ENCODE measurements at places on chromosomes 4 and X. TPM values are rescaled to one million over a fixed set of nuclear protein-coding genes. Genes with fewer than 3 reads are reported as not detected.
A peak's percentile ranks its signal among the peaks of the same experiment; 100 is the strongest.

Gene SLC4A4
- not detected for polyA plus RNA-seq

Gene HEPH
- polyA plus RNA-seq, result 0.08 TPM

Gene TAF9B
- 25.9 TPM for polyA plus RNA-seq

Gene RTL9
- not detected for polyA plus RNA-seq

Gene TCEAL2
- not detected for polyA plus RNA-seq

Gene CXorf49B
- not detected for polyA plus RNA-seq

DNA sequence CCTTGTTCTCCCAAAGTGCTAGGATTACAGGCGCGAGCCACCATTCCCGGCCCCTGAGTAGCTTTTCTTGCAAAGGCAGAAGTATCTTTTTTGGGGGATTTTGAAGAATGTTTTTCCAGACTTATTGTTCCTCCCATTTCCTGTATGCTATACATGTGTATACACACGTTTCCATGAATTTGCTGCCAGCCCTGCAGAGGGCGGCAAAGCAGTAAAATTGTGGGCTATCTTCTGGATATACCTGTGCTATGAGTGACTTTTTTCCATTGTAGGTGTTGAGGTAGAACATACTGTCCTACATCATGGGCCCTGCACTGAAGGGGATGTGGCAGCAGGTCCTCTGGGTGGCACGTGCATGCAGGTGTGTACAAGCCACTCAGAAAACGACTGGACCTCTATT lies 16.9 kb upstream of the MED28 start:
- H3K27ac ChIP-seq, result no peak overlapping the region
- no peak overlapping the region for H3K4me3 ChIP-seq
- no peaks in the 10 kb centered on the region for H3K4me1 ChIP-seq
- DNase-seq, result peak; percentile 48
- H3K27me3 ChIP-seq, result no peaks in the 10 kb centered on the region
- H3K36me3 ChIP-seq, result peaks cover 54% of the 10 kb centered on the region

DNA sequence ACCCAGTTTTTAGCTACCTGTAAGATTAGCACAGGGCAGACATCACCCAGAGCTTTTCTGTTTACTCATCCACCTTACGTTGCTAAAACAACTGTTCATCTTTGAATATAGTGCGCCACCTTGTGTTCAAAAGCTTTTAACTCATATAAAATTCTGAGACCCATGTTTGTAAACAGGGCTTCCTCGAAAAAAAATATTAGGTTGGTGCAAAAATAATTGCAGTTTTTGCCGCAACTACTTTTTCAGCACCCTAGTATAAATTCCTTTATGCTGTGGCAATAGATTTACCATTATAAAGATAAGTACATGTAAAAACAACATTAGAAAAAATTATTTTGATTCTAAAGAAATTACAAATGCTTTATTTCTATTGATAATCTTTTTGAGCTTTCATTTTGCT lies 147.9 kb downstream of the LRBA start:
- peak; percentile 84 for DNase-seq
- no peaks in the 10 kb centered on the region for H3K4me1 ChIP-seq
- H3K27ac ChIP-seq, result no peak overlapping the region
- H3K27me3 ChIP-seq, result no peaks in the 10 kb centered on the region
- H3K36me3 ChIP-seq, result no peaks in the 10 kb centered on the region

GRCh38 chr4:141675384-141675783 lies 39.0 kb downstream of the IL15 start:
- H3K4me3 ChIP-seq, result no peak overlapping the region
- H3K36me3 ChIP-seq, result no peaks in the 10 kb centered on the region
- no peak overlapping the region for H3K27ac ChIP-seq
- DNase-seq, result no peak
- peaks cover 5% of the 10 kb centered on the region for H3K4me1 ChIP-seq

DNA sequence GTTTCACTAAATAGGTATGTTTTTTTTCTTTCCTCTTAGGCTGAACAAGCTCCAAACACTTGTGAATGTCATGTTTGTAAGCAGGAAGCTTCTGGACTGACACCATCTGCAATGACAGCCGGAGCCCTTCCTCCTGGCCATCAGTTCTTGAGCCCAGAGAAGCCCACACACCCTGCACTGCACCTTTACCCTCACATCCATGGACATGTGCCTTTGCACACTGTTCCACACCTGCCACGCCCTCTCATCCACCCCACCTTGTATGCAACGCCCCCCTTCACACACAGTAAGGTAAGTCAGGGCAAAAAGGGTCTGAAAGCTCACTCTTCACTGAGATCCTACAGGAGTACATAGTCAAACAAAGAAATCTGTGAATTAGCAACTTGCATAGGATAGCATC lies 84.1 kb downstream of the TNIP2 start:
- H3K36me3 ChIP-seq, result peaks cover 16% of the 10 kb centered on the region
- no peak overlapping the region for H3K27ac ChIP-seq

GRCh38 chrX:16711219-16711811 lies 1.2 kb downstream of the CTPS2 start:
- H3K4me3 ChIP-seq, result peak overlapping the region; percentile 61
- peak; percentile 3 for DNase-seq
- H3K36me3 ChIP-seq, result no peaks in the 10 kb centered on the region
- no peaks in the 10 kb centered on the region for H3K27me3 ChIP-seq
- peaks cover 2% of the 10 kb centered on the region for H3K4me1 ChIP-seq

DNA sequence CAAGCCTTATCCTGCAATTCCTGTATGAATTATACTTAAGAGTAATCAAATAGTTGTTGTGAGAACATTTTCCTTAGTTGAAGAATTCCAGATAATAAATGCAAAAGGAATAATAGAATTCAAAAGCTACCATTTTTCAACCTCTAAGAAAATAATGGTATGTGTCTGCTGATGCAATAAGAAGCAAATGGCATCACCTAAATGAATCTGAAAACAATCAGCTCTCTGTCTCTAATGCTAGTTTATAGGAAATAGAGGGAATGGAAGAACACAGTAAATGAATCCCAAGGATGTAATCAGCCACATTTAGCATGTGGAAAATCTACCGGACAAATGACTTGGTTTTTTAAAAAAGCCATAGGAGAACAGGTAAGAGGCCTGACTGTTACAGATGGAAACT lies 115.1 kb downstream of the DCHS2 start:
- H3K4me1 ChIP-seq, result no peaks in the 10 kb centered on the region
- DNase-seq, result no peak
- no peaks in the 10 kb centered on the region for H3K36me3 ChIP-seq

GRCh38 chrX:110734271-110734670 lies 61.3 kb downstream of the CHRDL1 start:
- H3K36me3 ChIP-seq, result no peaks in the 10 kb centered on the region
- H3K4me3 ChIP-seq, result no peak overlapping the region
- H3K27ac ChIP-seq, result no peak overlapping the region
- no peak for DNase-seq

GRCh38 chr4:98433691-98434090 lies 172.5 kb downstream of the RAP1GDS1 start:
- H3K27ac ChIP-seq, result no peak overlapping the region
- no peak overlapping the region for H3K4me3 ChIP-seq
- H3K4me1 ChIP-seq, result no peaks in the 10 kb centered on the region

GRCh38 chrX:134172588-134173259 lies 64.3 kb upstream of the CCDC160 start:
- H3K36me3 ChIP-seq, result no peaks in the 10 kb centered on the region
- H3K4me1 ChIP-seq, result no peaks in the 10 kb centered on the region
- peak; percentile 10 for DNase-seq
- peaks cover 46% of the 10 kb centered on the region for H3K27me3 ChIP-seq
- H3K27ac ChIP-seq, result no peak overlapping the region

DNA sequence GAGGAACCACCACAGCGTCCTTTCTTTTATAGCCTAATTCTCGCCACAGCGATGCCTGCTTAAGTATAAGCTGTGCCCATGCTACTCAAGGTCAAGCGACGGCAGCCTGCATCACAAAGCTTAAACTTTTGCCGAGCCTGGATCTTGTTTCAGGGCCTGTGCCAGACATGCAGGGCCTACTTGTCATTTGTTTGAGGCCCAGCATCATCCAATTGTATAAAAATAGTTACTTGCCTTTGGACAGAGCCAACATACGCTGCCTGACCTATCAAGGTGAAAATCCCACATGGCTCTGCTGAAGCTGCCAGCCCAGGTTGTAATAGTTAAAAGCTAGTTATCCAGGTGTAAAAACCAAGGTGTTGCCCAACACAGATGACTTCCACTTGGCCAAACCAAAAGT lies 107.1 kb downstream of the TMEM131L start:
- H3K27ac ChIP-seq, result no peak overlapping the region
- peaks cover 2% of the 10 kb centered on the region for H3K4me1 ChIP-seq
- H3K4me3 ChIP-seq, result no peak overlapping the region
- H3K27me3 ChIP-seq, result no peaks in the 10 kb centered on the region

GRCh38 chr4:139692309-139693012 lies 26.8 kb downstream of the MGST2 start:
- H3K36me3 ChIP-seq, result no peaks in the 10 kb centered on the region
- H3K27ac ChIP-seq, result no peak overlapping the region
- no peaks in the 10 kb centered on the region for H3K27me3 ChIP-seq
- DNase-seq, result peak; percentile 12
- no peak overlapping the region for H3K4me3 ChIP-seq

DNA sequence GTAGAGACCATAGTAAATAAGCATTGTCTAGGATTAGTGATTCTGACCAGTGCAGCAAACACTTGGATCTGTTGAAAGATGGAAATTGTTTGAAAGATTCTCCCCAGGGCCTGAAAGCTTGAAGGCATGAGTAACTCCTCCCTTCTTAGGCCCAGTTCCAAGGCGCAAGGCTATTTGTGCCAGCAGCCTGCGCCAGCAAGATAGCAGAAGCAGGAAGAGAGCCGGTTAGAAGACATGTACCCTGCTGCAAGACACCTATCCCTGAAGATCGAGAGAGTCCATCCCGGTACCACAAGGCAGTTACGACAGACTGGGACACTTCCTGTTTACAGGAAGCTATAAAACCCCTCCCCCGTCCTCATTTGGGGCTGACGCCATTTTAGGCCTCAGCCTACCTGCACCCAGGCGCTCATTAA lies 72.4 kb upstream of the JADE1 start:
- H3K36me3 ChIP-seq, result no peaks in the 10 kb centered on the region
- no peak overlapping the region for H3K4me3 ChIP-seq
- no peaks in the 10 kb centered on the region for H3K27me3 ChIP-seq
- DNase-seq, result no peak

DNA sequence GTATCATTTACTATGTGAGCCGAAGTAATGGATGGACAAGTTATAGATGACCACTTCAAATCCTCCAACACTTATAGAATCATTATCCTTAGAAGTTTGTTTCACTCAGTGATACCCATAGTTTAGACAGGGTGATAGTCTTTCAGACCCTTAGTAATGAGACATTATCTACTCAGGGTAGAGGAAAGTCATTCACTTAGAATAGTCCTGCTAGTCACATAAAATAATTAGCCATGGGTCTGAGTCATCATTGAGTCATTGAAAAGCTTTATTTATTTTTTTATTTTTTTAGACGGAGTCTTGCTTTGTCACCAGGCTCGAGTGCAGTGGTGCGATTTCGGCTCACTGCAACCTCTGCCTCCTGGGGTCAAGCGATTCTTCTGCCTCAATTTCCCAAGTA lies 321.7 kb upstream of the FSTL5 start:
- no peak for DNase-seq
- H3K4me3 ChIP-seq, result no peak overlapping the region
- H3K36me3 ChIP-seq, result no peaks in the 10 kb centered on the region
- H3K27me3 ChIP-seq, result no peaks in the 10 kb centered on the region
- no peaks in the 10 kb centered on the region for H3K4me1 ChIP-seq
- no peak overlapping the region for H3K27ac ChIP-seq

DNA sequence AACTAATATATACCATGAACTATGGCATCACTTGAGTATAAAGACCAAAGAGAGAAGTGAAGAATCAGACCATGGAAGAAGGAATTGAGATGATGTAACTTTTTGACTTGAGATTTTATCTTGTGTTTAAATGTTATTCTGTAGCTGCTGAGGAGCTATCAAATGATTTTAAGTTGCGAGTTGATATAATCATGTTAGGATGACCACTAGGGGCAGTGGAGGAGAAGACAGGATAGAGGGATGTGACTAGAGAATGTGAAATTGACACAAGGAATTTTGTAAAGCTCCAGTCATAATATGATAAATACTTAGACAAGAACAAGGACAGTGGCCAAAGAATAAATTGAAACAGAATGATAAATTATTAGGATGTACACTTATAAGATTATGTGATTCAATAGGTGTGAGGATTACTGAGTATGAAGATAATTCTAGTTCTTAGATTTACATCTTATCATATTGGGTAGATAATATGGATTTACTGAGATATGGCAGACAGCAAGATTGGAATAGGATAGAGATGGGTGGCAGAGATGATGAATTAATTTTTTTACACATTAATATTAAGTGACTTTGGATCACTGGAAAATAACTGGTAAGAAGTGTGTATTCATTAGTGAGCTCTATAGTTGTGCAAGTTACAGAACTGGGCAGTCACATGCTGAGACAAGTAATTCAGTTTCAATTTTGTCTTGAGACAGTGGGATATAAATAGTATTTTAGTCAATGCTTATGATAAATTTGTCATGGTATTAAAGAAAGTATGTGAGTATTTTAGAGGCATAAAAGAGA lies 816.0 kb upstream of the PCDH10 start:
- no peaks in the 10 kb centered on the region for H3K4me1 ChIP-seq
- no peaks in the 10 kb centered on the region for H3K27me3 ChIP-seq
- no peak overlapping the region for H3K27ac ChIP-seq
- H3K4me3 ChIP-seq, result no peak overlapping the region
- peak; percentile 8 for DNase-seq

DNA sequence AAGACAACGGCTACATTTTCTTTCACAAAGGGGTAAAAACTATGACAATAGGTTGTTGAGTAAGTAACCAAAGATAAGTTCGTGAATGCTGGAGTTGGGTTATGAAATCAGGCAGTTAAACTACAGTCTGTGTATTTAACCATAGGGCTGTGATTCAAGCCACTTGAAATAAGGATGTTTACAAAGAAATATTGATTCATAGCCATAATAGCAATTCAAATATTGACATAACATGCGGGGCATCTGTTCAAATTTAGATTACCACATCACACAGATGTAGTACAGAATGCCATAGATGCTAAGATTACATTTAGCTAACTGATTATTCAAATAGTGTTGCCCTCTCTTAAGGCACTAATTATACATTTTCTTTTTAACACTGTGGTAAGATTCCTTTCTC lies 364.1 kb downstream of the FSTL5 start:
- no peak overlapping the region for H3K27ac ChIP-seq
- H3K4me3 ChIP-seq, result no peak overlapping the region
- no peak for DNase-seq
- no peaks in the 10 kb centered on the region for H3K27me3 ChIP-seq
- no peaks in the 10 kb centered on the region for H3K4me1 ChIP-seq
- H3K36me3 ChIP-seq, result no peaks in the 10 kb centered on the region
